RPMI8226 (cell line): ENCODE measurements at places on chromosomes 16 and 17.
A peak's percentile ranks its signal among the peaks of the same experiment; 100 is the strongest.

GRCh38 chr16:66842765-66843164 is 1.4 kb upstream of the CA7 start:
- no peak for DNase-seq

- DNase-seq = no peak
These were observed 34.9 kb upstream of the C16orf78 start for GRCh38 chr16:49338611-49339265.

GRCh38 chr17:39104046-39104445 is 47.4 kb downstream of the PLXDC1 start:
- DNase-seq = no peak

- DNase-seq = peak; percentile 90
These were observed 15.8 kb upstream of the RGS9 start for GRCh38 chr17:65121368-65121767.

GRCh38 chr16:8388684-8389083 is 201.6 kb downstream of the TMEM114 start:
- DNase-seq = no peak
